ENCODE measurements at places on chromosomes 3 and 15. TPM values are rescaled to one million over a fixed set of nuclear protein-coding genes. Genes with fewer than 3 reads are reported as not detected.

DNA sequence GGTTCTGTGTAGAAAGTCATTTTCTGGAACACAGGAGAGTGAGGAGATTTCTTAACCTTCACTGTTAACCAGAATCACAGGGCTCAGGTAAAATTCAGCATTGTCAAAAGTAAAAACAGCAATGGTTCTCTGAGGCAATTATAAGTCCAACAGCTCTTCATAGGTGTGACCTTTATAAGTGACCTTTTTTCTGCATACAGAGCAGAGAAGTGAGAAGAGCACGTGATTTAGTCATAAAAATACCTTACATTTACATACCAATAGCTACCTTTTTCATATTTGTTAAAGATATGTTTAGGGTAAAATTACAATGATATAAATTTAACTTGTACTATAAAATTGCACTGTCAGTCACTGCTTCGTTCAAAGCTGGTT is 36.2 kb upstream of the ZKSCAN7 start:
- H3K4me3 ChIP-seq = no peak overlapping the region
- no peak for DNase-seq

DNA sequence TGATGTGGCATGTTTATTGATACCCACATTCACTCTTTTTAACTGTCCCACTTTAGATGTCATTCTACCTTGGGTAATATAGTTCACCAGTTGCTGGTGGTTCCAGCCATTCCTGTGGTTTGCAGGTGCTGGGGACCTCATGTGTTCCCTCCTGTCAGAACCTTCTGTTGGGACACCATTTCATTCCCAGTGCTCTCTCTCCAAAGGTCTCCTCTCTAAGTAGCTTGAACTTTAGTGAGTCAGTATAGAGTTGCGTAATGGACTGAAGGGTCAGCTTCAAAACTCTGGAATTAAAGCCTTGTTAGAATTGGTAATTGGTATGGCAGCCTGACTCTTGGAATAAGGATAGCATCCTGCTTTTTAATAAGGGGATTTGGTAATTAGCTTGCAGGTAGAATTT is 108.5 kb downstream of the PLCL2 start:
- no peak for DNase-seq
- H3K4me1 ChIP-seq = peaks cover 37% of the 10 kb centered on the region
- no peak overlapping the region for H3K4me3 ChIP-seq
- no peaks in the 10 kb centered on the region for H3K27me3 ChIP-seq
- no peak overlapping the region for H3K27ac ChIP-seq
- peaks cover 20% of the 10 kb centered on the region for H3K36me3 ChIP-seq

Gene ADCY5
- not detected for total RNA-seq

Gene FANCD2OS
- not detected for total RNA-seq

GRCh38 chr3:158771982-158772381 is 29.9 kb upstream of the MFSD1 start:
- no peaks in the 10 kb centered on the region for H3K36me3 ChIP-seq
- H3K4me3 ChIP-seq = no peak overlapping the region
- H3K4me1 ChIP-seq = peaks cover 4% of the 10 kb centered on the region
- DNase-seq = no peak
- no peaks in the 10 kb centered on the region for H3K27me3 ChIP-seq

Gene ATP8B4
- 39.2 TPM for total RNA-seq

DNA sequence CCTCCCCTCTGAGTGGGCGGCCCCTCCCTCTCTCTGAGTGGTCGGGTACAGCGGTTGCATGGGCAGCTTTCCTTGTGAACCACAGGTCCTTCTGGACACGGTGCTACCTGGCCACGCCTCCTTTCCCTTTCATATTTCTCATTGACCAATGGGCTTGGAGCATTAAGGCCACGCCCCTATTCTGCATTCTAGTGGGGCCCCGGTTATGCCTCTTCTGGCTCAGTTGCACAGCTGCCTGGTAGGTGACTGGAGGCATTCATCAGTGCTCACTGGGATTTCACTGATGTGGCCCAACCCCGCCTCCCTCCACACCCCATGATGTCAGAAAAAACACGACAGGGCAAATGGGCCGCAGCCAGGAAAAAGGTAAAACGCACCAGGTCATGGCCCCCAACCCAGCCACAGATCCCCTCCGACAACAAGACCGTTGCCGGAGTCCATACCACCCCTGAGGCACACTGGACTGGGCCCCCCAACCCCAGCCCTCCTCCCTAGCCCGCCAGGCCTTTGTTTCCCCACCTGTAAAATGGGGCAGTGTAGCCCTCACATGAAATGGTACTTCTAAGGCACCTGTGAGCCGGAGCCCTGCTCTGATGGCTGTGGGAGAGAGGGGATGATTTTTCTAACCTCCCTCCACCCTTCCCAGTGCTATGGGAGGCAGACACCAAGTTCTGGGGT is 26.3 kb downstream of the NGRN start:
- no peak overlapping the region for H3K4me3 ChIP-seq
- no peak overlapping the region for H3K27ac ChIP-seq
- H3K4me1 ChIP-seq = peaks cover 16% of the 10 kb centered on the region
- peak; percentile 38 for DNase-seq
- no peaks in the 10 kb centered on the region for H3K36me3 ChIP-seq
- H3K27me3 ChIP-seq = peaks cover 6% of the 10 kb centered on the region

Gene SLC35G2
- total RNA-seq = not detected

DNA sequence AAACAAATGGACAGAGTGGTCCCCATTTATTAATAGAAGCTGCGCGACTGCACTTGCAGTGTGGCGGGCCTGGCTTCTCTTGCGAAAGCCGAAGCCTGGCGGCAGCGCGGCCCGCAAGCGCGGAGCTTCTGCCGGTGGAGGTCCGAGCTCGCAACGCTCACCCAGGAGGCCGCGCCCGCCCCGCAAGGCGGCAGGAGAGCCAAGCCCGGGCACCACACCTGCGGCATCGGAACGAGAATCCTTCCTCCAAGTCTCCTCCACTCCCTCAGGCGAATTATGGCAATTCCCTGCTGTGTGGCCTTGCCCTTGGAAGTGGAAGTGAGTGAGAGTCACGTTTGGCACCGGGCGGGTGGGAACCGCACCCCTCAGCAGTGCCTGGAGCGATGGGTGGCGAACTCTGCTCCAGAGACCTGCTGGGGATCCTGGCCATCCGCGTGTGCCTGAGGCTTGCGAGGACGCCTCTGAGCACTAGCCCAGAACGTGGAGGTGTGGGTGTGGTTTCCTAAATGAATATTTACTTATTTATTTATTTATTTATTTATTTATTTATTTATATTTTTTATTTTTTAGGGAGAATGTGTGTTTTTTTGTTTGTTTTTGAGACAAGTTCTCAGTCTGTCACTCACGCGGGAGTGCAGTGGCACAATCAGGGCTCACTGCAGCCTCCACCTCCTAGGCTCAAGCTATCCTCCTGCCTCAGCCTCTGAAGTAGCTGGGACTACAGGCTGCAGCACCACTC is 133.7 kb upstream of the UBE2E1 start:
- H3K4me1 ChIP-seq = no peaks in the 10 kb centered on the region
- no peak overlapping the region for H3K27ac ChIP-seq
- H3K36me3 ChIP-seq = no peaks in the 10 kb centered on the region
- peaks cover 15% of the 10 kb centered on the region for H3K27me3 ChIP-seq
- no peak for DNase-seq

- no peak overlapping the region for H3K27ac ChIP-seq
- no peaks in the 10 kb centered on the region for H3K36me3 ChIP-seq
- H3K4me1 ChIP-seq = no peaks in the 10 kb centered on the region
- no peak overlapping the region for H3K4me3 ChIP-seq
These were observed 54.1 kb upstream of the ATP2C1 start for GRCh38 chr3:130839813-130840212.

Gene GATM
- total RNA-seq = 1.6 TPM

GRCh38 chr15:82186719-82187406 is 75.7 kb downstream of the EFL1 start:
- no peak overlapping the region for H3K27ac ChIP-seq
- DNase-seq = no peak
- peaks cover 5% of the 10 kb centered on the region for H3K36me3 ChIP-seq
- no peak overlapping the region for H3K4me3 ChIP-seq

All from activated CD8-positive, alpha-beta T cell treated with anti-CD3 and anti-CD28 coated beads, Interleukin-2, amount 10 ng/mL, durations not matched to agents 7 days and 5 days (primary cell).